ENCODE measurements at places on chromosomes 6 and 20.
A peak's percentile ranks its signal among the peaks of the same experiment; 100 is the strongest.

DNA sequence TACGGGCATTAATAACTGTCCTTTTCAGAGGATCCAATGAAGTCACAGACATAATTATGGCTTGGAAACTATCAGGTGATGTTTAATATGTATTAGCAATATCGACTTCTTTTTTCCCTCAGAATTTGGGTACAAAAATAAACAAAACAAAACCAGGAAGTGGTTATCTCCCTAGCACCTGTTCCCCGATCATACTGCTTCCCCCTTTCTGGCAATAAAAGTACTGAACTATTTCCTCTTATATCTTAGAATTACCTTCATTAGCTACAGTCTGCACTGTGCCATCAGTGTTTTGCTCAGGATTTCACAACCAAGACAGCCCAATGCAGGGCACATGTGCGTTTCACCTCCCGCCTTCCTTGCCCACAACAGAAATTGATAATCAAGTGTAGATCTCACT, 216.9 kb upstream of the BTBD3 start:
- DNase-seq: no peak

- DNase-seq: no peak
These were observed 20.7 kb downstream of the TXLNB start for GRCh38 chr6:139271056-139271455.

- DNase-seq: no peak
These were observed 112.4 kb downstream of the TIAM2 start for GRCh38 chr6:155107432-155108069.

GRCh38 chr6:13648850-13649249, 33.7 kb downstream of the NOL7 start:
- no peak for DNase-seq

- DNase-seq: no peak
These were observed 835.3 kb upstream of the EPHA7 start for GRCh38 chr6:94254689-94255088.

- no peak for DNase-seq
These were observed 55.2 kb upstream of the ASIP start for GRCh38 chr20:34185766-34186620.

DNA sequence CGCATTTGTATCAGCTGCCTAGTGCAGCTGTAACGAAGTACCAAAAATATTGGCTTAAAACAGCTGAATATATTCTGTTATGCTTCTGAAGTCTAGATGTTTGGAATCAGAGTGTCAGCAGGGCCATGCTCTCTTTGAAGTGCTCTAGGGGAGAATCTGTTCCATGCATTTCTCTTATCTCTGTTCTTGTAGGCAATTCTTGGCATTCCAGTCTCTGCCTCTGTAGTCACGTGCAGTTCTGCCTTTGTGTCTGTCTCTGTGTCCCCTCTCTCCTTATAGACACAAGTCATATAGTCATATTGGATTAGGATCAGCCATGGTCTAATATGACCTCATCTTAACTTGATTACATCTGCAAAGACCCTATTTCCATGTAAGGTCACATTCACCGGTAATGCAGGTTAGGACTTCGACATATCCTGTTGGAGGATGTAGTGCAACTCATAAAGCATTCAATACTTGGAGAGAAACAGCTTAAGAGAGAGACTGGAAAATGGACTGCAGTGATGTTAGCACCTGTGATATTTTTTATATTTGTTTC, 18.6 kb downstream of the FAM83B start:
- DNase-seq: no peak

GRCh38 chr20:51738877-51739447, 29.2 kb downstream of the ATP9A start:
- no peak for DNase-seq

- DNase-seq: peak; percentile 71
These were observed 5.2 kb downstream of the OCSTAMP start for GRCh38 chr20:46545077-46545826.

DNA sequence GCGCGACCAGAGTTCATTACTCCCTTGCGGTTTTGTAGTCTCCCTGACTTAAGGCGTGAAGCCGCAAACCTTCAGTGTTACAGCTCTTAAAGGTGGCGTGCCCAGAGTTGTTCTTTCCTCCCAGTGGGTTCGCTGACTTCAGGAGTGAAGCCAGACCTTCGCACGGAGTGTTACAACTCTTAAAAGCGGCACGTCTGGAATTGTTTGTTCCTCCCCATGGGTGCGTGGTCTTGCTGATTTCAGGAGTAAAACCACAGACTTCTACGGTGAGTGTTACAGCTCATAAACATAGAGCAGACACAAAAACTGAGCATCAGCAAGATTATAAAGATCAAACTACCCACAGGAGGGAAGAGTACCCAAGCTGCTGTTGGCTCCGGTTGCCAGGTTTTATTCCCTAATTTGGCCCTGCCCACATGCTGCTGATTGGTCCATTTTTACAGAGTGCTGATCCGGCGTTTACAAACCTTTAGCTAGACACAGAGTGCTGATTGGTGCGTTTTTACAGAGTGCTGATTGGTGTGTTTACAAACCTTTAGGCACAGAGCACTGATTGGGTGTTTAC, 10.4 kb downstream of the TMEM14C start:
- no peak for DNase-seq

DNA sequence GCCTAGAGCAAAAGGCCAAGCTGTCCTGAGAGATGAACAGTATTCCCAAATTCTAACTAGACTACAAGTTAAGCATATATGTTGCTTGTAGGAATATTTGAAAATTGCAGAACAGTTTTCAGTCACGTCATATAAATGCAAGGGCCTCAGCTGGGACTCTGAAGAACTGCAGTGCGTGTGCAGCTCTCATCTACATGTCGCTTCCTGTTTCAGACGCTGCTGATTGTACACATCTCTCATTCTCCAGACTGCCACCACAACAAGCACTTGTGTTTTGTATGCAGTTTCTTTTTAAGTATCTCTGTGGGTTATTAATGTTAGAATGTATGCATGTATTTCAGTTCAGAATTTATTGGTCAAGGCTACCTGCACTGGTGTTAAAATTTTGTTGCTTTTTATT, 119.7 kb downstream of the MAP3K4 start:
- no peak for DNase-seq

- no peak for DNase-seq
These were observed 20.3 kb downstream of the SNTA1 start for GRCh38 chr20:33423141-33423834.

DNA sequence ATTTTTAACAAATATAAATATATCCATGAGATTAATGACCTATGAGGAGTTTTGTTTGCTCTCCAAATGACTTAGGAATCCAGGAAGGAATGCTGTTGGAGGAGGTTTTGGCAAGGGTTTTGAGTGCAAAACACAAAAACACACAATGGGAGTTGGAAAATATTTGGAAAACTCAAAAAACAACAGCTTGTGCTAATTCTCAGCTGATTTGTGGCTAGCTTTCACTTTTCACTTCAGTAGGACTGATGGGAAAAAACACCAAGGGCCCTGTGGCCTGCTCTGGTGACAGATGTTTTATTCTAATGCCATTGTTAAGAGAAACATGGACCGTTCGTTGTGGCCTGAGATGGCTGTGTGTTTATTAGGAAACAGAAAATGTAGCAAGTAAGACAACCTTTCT, 113.9 kb downstream of the ALDH8A1 start:
- DNase-seq: no peak

- no peak for DNase-seq
These were observed 58.0 kb upstream of the OLIG3 start for GRCh38 chr6:137552146-137552545.

GRCh38 chr6:36028088-36028876, 674 bp downstream of the MAPK14 start:
- no peak for DNase-seq

- DNase-seq: no peak
These were observed 193.2 kb upstream of the VGLL2 start for GRCh38 chr6:117072134-117072533.

- no peak for DNase-seq
These were observed 2.7 kb downstream of the SLC32A1 start for GRCh38 chr20:38726804-38727606.

- DNase-seq: no peak
These were observed 149.3 kb downstream of the SLC24A3 start for GRCh38 chr20:19361790-19362189.

- DNase-seq: no peak
These were observed 14.2 kb downstream of the KCNG1 start for GRCh38 chr20:51008718-51009117.

- no peak for DNase-seq
These were observed 144.7 kb downstream of the MYO6 start for GRCh38 chr6:75893776-75894152.

DNA sequence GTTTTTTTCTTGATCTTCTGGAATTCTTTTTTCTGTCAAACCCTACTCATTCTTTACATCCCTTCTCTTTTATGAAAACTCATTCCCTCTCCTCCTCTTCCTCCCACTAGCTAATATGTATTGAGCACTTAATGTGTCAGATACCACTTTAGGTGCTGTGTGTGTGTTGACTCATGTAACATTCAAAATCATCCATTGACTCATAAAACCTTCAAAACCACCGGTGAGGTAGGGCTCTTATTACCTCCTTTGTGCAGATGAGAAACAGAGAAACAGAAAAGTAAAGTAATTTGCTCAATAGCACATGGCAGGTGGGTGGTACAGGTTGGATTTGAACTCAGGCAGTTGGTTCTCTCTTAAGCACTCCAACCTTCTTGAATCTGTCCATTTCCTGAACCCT, 136.3 kb upstream of the NEDD9 start:
- no peak for DNase-seq

DNA sequence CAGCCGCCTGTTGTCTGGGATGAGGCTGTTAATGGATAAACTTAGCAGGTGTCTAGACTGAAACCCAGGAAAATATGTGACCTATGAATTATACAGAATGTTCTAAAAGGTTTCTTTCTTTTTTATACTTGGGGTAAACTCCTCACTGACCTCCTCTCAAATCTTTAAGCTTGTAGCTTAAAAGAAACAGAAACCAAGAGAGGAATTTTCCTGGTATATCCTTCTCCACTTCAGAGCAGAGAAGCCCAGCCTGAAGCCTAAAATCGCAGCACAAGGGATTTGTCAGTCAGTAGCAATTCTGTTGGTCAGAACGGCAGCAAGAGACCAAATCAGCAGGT, 99.4 kb upstream of the RIPOR2 start:
- DNase-seq: no peak

- no peak for DNase-seq
These were observed 658.2 kb downstream of the PTPRT start for GRCh38 chr20:42531508-42531961.

GRCh38 chr6:125679128-125679527, 70.3 kb upstream of the HEY2 start:
- DNase-seq: no peak

DNA sequence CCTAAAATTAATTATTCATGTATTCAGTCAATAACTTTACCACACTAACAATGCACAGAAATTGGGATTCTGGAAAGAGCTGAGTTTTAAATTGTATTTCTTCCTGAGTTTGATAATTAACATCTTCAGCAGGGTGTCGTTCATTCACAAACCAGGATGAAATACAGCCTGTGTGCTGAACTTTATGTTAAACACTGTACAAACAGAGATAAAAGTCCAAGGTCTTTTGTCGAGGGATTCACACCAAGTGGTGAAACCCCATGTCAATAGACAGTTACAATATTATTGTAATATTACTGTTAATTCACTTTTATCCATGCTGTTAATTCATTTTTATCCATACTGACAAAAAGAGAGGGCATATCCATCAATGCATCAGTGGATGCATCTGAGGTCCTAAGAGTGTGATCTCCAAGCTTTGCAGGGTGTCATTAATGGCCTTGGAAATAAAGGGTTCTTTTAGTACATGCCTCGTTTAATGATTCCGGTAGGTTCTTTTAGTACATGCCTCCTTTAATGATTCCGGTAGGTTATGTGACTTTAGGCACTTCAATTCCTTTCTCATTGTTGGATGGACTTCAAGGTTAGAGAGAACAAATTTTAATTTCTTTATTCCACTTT, 234.3 kb downstream of the PLCB1 start:
- DNase-seq: no peak

- no peak for DNase-seq
These were observed 354.2 kb downstream of the GRIK2 start for GRCh38 chr6:101747716-101748115.

GRCh38 chr6:107632381-107633136, 142.6 kb downstream of the SOBP start:
- no peak for DNase-seq

GRCh38 chr6:168128006-168128630, 49.1 kb upstream of the FRMD1 start:
- no peak for DNase-seq

DNA sequence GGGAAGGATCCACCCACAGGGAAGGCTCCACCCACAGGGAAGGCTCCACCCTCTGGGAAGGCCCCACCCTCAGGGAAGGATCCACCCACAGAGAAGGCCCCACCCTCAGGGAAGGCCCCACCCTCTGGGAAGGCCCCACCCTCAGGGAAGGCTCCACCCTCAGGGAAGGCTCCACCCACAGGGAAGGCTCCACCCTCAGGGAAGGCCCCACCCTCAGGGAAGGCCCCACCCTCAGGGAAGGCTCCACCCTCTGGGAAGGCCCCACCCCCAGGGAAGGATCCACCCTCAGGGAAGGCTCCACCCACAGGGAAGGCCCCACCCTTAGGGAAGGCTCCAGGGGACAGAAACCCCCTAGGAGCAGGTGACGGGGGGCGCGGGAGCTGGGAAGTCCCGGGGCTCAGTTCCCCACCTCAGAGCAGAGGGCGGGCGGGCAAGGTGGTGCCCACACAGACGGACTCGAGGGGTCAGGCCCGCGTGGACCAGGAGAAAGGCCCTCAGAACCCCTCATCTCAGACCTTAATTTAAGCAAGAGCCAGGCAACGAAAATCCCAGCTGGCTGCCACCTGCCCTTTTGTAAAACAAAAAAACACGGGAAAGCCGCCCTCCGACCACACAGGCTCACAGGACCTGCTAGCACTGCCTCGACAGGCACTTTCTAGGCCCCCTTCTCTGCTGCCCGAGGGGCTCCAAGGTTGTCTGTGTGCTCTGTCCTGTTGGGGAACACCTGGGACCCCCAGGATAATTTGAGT, 39.7 kb downstream of the KCNQ2 start:
- no peak for DNase-seq

DNA sequence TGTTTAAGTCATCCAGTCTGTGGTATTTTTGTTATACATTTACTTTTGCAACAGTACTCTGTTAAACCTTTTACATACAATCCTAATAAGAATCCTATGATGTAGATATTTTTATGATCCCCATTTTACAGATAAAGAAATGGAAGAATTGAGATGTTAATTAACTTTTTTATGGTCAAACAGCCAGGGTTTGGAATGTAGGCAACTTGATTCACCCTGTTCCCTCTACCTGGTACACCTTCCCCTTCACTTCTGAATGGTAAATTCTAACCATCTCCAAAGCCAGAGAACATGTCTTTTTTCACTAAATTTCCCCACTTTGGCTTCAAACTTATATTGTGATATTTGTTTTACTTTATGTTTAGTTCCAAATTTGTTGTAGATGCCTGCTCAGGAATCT, 300.1 kb downstream of the PHF3 start:
- DNase-seq: no peak

- DNase-seq: no peak
These were observed 44.5 kb downstream of the SLC52A3 start for GRCh38 chr20:723756-724155.
